OCI-LY7 (cell line): ENCODE measurements at places on chromosomes 5 and 9. TPM values are rescaled to one million over a fixed set of nuclear protein-coding genes. Genes with fewer than 3 reads are reported as not detected.

DNA sequence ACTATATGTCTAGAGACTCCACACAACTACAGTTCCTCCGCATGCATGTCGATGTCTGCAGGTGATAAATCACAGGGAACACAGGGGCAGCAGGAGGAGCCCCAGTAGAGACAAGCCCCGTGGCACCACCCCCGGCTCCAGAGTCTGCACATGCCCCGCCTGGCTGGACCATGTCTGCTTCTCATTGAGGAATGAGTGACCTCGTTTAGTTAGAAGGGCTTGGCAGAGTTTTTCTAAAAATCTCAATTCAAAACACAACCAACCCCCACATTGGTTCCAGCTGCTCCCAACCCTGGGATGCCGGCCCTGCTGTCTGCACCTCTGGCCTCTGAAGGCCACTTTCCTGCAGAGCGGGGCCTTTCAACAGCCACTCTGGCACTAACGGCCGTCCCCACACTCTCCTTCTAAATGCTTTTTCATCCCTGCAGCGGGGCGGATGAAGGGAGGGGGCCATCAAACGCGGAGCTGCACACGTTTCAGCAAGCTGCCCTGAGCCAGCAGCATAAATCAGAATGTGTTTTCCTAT lies 106.3 kb downstream of the ROR2 start:
- no peak for DNase-seq

The N4BP3 gene
- total RNA-seq = 22.3 and 26.1 TPM in 2 replicates

DNA sequence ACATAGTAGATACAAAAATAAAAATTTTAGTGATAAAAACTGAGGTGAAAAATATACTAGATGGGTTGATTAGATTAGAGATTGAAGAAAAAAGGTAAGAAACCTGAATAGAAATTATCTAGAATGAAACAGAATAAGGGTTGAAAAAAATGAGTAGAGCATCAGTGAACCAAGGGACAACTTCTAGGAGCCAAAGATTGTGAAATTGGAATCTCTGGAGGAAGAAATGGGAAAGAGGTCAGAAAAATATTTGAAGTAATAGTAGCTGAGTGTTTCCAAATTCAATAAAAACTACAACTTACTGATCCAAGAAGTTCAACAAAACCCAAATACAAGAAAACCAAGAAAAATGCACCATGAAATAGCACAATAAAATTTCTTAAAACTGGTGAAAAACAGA lies 116.6 kb upstream of the STARD4 start:
- no peak for DNase-seq

DNA sequence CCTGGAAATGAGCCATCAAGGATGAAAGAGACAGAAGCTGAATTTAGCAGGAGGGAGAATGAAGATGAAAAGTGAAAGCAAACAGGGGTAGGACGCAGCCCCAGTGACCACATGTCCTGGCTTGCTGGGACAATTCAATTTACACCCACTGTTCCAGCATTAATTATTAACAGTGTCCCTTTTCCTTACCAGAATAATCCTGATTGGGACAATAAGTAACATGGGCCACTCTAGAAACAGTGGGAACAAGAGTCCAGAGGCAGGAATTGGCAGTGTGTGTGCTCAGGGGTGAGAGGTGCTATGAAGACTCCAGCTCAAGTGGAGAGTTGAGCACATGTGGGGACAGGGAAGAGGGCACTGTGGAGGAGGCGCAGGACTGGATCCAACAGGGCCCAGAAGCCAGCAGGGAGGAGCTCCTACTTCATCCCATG lies 147.1 kb downstream of the C5orf15 start:
- DNase-seq = no peak
